ENCODE measurements at places on chromosomes 1 and 21. TPM values are rescaled to one million over a fixed set of nuclear protein-coding genes. Genes with fewer than 3 reads are reported as not detected.

The IRF6 gene
- total RNA-seq: 94.8 TPM

DNA sequence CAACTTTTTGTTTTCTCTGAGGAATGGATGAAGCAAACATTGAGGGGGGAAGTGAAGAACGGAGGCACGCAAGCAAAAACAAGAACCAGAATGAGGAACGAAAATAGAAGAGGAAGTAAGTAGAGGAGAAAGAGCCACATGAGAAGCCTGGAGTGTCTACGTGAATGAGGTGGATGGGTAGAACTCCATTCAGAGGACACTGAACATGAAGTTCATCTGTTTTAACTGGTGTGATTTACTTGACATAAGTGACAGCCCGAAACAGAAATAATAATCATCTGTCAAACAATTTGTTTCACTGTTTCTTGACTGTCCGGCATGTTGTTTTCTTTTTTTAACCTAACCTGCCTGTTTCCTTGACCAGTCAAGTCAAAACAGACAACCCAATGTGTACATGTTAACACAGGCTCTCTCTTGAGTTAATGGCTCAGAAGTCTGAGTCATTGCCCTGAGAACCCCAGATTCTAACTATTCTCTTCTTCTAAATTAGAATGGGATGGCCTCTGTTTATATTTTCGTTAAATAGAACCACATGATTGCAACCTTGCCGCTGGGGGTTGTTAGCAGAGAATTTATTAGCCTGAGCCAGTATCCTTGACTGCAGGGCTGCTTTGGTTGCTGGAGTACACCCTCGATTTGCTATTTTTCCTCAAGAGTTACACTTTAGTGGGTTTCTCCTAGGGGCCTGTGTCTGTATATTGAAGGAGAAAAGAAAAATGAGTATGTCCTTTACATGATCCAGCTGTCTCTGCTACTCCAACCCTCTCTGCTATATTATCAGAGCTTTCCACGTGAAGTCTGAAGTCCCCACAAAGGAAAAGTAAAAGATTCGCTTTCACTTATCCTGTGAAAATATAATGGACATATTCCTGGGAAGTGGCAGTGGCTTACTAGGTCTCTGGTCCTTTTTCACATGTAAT is 151.7 kb downstream of the ZC3H11B start:
- no peak for DNase-seq
- peak overlapping the region; percentile 36 for H3K27ac ChIP-seq
- no peaks in the 10 kb centered on the region for H3K27me3 ChIP-seq
- H3K4me3 ChIP-seq: no peak overlapping the region
- H3K36me3 ChIP-seq: no peaks in the 10 kb centered on the region
- no peaks in the 10 kb centered on the region for H3K4me1 ChIP-seq

The CDC7 gene
- total RNA-seq: 6.1 TPM

GRCh38 chr21:17428484-17428869 is 84.4 kb upstream of the CXADR start:
- H3K4me3 ChIP-seq: no peak overlapping the region
- H3K27ac ChIP-seq: no peak overlapping the region
- H3K4me1 ChIP-seq: peaks cover 28% of the 10 kb centered on the region

DNA sequence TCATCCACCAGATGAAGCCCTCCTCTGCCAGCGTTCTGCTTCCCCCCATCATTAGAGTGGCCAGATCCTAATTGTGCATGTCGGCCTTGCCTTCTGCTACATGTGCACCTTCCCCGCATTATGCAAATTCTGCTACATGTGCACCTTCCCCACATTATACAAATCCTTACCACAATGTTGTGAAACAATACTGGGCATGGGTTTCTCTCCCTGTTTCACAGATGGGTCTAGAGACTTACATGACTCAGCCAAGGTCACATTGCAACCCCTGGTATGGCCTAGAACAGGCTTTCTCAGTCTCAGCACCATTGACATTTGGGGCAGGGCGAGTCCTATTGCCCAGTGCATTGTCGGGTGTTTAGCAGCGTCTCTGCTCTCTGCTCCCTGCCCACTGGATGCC is 1.0 kb upstream of the CELA2A start:
- no peaks in the 10 kb centered on the region for H3K27me3 ChIP-seq
- H3K36me3 ChIP-seq: no peaks in the 10 kb centered on the region
- no peak for DNase-seq
- H3K4me1 ChIP-seq: peaks cover 12% of the 10 kb centered on the region

The C1orf50 gene
- total RNA-seq: 2.9 TPM

The OLIG2 gene
- not detected for total RNA-seq

The CD2 gene
- 2.1 TPM for total RNA-seq

- no peak overlapping the region for H3K27ac ChIP-seq
- H3K27me3 ChIP-seq: no peaks in the 10 kb centered on the region
- H3K36me3 ChIP-seq: peaks cover 10% of the 10 kb centered on the region
- H3K4me3 ChIP-seq: no peak overlapping the region
These were observed 26.4 kb downstream of the COL6A2 start for GRCh38 chr21:46124083-46124925.

The ZBTB37 gene
- total RNA-seq: 1.6 TPM

The OR2L3 gene
- total RNA-seq: not detected

The KISS1 gene
- total RNA-seq: not detected

DNA sequence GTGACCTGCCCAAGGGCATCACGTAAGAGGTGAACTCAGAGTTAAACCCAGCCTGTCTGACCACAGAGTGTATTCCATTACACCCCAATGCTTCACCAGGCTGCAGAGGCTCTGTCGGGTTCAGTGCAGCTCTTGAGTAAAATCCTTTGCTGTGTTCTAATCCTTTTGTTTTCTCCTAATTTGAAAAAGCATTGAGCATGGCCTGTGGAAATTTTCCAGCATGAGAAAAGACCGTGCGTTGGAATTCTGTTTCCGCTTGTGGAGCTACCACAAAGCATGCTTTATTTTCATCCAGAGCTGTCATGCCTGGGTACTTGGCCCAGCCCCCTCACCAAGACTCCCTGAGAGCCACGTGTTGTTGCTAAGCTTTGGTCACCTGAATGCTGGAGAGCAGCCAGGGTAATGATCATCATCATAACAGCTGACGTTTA is 317.6 kb downstream of the PRDM2 start:
- no peaks in the 10 kb centered on the region for H3K36me3 ChIP-seq
- no peak for DNase-seq
- H3K4me3 ChIP-seq: no peak overlapping the region

DNA sequence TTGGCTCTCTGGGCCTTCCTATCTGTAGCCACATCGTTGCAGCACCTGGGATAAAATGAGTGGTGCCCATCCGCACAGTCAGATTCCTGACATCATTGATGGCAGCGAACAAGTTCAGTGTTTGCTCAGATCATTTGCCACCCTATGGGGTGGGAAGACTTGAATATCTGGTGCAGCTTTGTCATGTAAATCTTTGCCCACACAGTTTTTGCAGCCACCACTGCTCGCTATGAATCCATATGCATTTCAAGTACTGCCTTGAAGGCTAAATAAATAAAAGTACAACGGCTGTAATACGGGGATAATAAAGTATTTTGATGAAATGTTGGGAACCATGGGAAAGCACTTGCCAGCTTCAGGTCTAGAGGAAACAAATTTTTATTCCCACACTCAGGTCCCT is 56.3 kb upstream of the COA6 start:
- no peak for DNase-seq
- H3K27me3 ChIP-seq: no peaks in the 10 kb centered on the region
- no peaks in the 10 kb centered on the region for H3K4me1 ChIP-seq
- no peaks in the 10 kb centered on the region for H3K36me3 ChIP-seq
- H3K27ac ChIP-seq: no peak overlapping the region

The DMBX1 gene
- not detected for total RNA-seq

The PLA2G4A gene
- 11.8 TPM for total RNA-seq

GRCh38 chr1:155125946-155126555 is 1.6 kb upstream of the EFNA1 start:
- peak overlapping the region; percentile 100 for H3K27ac ChIP-seq
- peaks cover 46% of the 10 kb centered on the region for H3K4me1 ChIP-seq
- H3K27me3 ChIP-seq: no peaks in the 10 kb centered on the region
- H3K4me3 ChIP-seq: peak overlapping the region; percentile 75
- DNase-seq: no peak

The GJA5 gene
- 5.6 TPM for total RNA-seq

- H3K4me3 ChIP-seq: no peak overlapping the region
- H3K36me3 ChIP-seq: no peaks in the 10 kb centered on the region
- no peaks in the 10 kb centered on the region for H3K27me3 ChIP-seq
- no peak overlapping the region for H3K27ac ChIP-seq
These were observed 172.8 kb upstream of the TMEM51 start for GRCh38 chr1:14980621-14981218.

GRCh38 chr1:6471970-6472368 is 6.0 kb upstream of the TNFRSF25 start:
- H3K4me3 ChIP-seq: no peak overlapping the region
- H3K4me1 ChIP-seq: peaks cover 45% of the 10 kb centered on the region
- H3K27ac ChIP-seq: peak overlapping the region; percentile 93
- DNase-seq: no peak

- no peak overlapping the region for H3K27ac ChIP-seq
- DNase-seq: no peak
- no peaks in the 10 kb centered on the region for H3K36me3 ChIP-seq
- no peaks in the 10 kb centered on the region for H3K27me3 ChIP-seq
- no peaks in the 10 kb centered on the region for H3K4me1 ChIP-seq
These were observed 104.0 kb upstream of the PPM1J start for GRCh38 chr1:112818990-112819689.

The CYP4B1 gene
- 91.7 TPM for total RNA-seq

The CSTB gene
- total RNA-seq: 410 TPM

The UBE2U gene
- total RNA-seq: not detected

The MEX3A gene
- total RNA-seq: 1.4 TPM

DNA sequence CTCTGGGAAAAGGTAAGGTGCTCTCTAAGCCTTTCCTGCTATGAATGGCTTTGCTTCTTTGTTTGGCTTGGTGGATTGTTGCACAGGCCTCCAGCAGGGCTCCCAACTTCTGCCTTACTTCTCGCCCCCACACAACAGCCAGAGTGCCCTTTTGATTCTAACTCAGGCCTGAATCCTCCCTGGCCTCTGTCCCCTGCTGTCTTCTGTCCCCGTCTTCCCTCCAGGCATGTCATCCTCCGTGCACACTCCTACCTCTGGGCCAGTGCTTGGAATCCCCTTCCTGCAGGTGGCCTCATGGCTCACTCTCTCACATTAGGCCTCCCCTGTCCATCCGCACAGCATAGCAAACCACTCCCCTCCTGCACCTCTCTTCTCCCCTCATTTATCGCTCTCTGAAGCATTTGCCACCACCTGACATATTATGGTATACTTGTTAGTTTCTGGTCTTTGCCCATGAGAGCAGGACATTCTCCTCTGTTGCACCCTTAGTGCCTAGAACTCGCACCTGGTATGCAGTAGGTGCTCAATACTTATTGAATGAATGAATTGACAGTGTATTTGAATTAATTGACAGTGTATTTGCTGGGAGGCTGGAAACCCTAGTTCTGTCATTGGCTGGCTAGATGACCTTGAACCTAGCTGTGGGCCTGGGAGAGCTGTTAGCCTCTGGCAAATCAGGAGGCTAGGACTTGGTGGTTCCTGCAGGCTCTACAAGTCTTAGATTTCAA is 2.9 kb downstream of the ZDHHC18 start:
- no peak overlapping the region for H3K4me3 ChIP-seq
- no peak for DNase-seq
- H3K27ac ChIP-seq: peak overlapping the region; percentile 94
- peaks cover 7% of the 10 kb centered on the region for H3K36me3 ChIP-seq

GRCh38 chr1:197519741-197520334 is 251.8 kb downstream of the CRB1 start:
- no peaks in the 10 kb centered on the region for H3K4me1 ChIP-seq
- no peaks in the 10 kb centered on the region for H3K36me3 ChIP-seq
- H3K4me3 ChIP-seq: no peak overlapping the region
- H3K27ac ChIP-seq: no peak overlapping the region
- no peaks in the 10 kb centered on the region for H3K27me3 ChIP-seq

DNA sequence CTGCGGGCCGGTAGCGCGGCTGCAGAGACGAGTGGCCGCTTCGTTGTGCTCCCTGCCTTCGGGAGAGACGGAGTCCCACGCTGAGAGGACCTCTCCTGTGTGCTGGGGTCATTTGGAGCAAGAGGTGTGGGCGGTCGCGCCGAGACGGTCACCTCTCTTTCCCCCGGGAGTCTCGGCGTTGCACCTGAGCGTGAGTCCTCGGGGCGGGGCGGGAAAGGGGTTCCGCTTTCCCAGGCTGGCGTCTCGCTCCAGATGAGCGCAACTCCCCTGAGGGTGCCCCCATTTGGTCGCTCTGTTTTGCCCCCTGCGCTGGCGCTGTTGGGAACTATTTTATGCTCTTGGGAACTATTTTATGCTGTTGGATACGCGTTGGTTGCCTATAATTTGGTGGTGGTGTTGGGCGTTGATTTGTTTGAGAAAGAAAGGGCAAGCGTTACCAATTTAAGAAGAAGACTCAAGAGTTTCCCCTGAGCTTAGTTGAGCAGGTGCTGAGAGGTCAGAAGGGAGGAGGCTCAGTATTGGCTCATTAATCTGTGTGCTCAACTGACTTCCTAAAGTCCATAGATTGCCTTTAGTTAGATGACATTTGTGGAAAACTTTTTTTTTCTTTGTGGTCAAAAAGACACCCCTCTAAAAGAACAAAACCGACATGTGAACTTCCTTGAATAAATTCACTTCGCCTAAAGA is 683 bp downstream of the LRRC8B start:
- H3K4me3 ChIP-seq: peak overlapping the region; percentile 75
- peaks cover 19% of the 10 kb centered on the region for H3K4me1 ChIP-seq
- H3K27ac ChIP-seq: peak overlapping the region; percentile 98
- H3K36me3 ChIP-seq: no peaks in the 10 kb centered on the region
- no peaks in the 10 kb centered on the region for H3K27me3 ChIP-seq

The C1orf185 gene
- total RNA-seq: not detected

GRCh38 chr1:161092621-161093028 is 3.3 kb upstream of the NECTIN4 start:
- H3K27me3 ChIP-seq: no peaks in the 10 kb centered on the region
- H3K4me1 ChIP-seq: peaks cover 22% of the 10 kb centered on the region
- H3K27ac ChIP-seq: peak overlapping the region; percentile 48
- no peaks in the 10 kb centered on the region for H3K36me3 ChIP-seq

The WNT2B gene
- total RNA-seq: 11.5 TPM

Data from esophagus squamous epithelium (tissue), 5 donors.